ENCODE measurements at places on chromosomes 2 and 18.

- DNase-seq = no peak
Observed at GRCh38 chr18:55868909-55869308, 280.9 kb upstream of the TCF4 start.

DNA sequence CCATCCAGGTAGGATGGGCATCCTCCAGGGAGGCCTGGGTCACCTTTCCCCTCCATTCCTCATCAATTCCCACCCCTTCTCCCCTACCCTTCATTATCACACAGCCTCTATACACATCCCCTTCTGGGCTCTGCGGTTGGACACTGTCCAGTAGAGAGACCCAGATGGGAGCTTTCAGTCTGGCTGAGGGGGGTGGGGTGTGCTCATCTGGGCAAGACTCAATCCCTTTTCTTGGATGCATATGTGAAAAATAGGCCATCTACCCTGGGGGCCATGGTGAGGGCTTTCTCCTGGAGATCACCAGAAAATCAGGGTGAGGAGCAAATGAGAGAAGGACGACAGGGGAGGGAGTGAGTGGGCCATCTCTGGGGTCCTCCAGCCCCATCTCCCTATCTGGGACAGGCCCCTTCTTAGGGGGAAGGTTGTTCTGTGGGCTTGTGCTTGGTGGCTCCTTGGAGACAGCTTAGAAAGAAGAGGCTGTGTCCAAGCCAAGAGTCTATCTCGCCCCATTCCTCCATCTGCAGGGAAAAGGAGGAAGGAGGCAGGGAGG is 160.1 kb downstream of the DYSF start:
- DNase-seq = no peak

DNA sequence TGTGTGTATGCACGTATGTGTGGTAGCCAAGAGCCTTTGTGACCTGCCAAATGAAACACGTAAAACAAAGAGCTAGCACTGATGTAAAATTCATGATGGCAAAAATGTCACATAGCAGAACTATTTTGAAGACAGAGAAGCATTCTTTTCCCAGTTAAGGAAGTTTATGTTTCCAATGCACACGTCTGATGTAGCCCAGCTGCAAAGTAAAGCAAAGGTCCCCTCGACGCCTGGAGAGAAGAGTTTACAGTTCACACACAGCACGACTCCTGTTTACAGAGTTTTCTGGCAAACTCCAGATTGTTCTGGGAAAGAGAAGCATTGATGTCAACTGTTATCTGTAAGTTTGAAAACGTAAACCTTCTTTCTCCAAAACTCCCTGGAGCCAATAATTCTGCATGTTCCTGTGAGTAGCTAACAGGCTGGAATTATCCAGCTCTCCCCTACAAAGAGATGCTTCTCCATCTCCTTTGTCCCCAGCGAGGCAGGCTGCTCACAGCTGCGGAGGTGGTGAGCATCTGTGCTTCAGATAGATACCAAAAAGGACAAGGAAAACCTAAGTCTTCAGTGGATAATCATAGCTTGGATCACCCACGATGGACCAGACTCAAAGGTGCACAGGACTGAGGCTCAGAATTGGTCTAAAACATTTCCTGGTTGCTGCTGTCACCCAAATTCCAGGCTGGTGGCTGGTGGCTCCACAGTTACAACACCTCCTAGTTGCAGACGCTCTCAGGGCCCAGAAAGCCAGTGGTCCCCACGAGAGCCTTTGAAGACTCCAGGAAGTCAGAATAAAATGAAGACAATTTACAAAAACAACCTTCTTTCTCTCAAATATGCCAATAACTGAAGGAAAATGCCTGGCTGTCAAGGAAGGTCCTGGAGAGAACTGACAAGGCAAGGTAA is 87.4 kb downstream of the COL6A3 start:
- no peak for DNase-seq

DNA sequence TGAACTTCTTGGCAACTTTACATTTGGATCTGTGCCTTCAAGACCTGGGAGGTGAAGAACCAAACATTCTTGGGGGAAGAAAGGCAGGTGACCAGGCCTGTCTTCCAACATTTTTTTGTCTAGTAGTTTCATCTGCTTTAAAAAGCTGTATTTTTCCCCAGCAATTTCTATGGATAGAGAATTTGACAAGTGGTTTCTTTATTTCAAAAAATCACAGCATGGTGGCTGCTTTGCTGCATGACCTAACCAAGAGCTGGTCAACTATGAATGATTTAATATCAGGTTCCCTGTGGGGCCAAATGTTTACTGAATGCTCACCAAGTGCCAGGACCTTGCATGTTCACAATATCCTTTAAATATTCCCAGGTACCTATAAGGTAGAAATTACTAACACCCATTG is 19.1 kb downstream of the LRP2 start:
- no peak for DNase-seq

- DNase-seq = no peak
Observed at GRCh38 chr2:196080526-196080925, 11.9 kb upstream of the DNAH7 start.

DNA sequence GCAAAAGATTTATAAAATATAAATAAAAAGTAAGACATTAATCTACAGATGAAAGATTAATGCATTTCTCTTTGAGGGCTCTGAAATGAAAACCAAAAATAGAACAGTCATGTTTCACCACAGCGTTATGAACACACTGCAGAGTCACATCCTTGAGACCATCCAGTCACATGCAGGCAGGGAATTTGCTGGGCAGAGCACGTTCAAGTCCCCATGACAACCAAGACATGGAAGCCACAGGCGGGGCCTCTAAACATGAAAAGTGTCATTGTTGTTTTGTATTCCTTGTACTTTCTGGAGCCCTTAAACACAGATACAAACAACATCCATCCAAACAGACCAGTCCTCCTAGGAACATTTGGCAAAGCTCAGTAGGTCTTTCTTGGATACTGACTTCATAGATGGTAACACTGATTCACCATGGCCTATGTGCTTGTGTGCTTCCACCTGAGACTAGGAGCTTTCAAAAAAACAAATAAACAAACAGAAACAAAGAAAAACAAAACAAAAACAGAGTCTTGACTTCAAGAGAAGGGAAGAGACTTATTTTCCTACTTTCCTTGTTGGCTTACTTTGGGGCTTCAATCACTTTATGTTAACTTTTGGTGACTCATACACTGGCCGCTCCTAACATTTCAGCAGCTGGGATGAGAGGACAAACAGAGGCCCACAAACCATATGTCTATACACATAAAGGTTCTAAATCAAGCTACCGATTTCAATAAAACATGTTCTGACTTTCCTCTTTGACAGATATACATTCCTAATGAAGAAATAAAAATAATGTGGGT is 99.5 kb upstream of the CCDC85A start:
- no peak for DNase-seq

DNA sequence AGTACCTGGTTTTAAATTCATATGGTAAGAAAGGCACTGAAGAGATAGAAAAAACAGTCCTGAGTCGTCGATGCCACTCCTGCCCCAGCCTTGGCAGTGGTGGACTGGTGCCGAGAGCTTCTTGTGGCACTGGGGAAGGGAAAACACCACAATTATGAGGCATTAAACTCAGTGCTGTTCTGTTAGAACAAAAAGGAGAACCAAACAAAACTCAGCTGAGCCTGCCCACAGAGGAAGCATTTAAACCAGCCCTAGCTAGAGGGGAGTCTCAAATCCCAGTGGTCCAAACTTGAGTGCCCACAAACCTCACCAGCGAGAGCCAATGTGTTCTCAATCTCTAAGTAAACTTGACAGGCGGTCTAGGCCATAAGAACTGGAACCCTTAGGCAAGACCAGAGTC is 1254.5 kb upstream of the FAM98A start:
- no peak for DNase-seq

DNA sequence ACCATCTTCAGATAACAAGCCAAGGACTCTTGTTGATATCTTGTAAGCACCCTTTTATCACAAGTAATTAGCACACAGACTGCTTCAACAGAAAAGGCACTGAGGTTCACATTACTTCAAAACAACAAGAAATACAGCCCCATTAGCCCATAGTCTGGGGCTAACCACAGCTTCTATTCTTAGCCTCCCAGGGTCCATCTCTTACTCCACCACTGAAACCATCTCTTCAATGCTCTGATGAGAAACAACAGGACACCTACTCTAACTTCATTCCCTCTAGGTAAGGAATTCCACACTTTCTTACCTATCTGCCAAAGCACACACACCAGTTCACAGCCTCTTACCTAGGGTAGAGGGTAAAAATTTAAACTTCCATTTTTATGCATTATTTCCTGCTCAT is 26.4 kb upstream of the CYTIP start:
- no peak for DNase-seq

DNA sequence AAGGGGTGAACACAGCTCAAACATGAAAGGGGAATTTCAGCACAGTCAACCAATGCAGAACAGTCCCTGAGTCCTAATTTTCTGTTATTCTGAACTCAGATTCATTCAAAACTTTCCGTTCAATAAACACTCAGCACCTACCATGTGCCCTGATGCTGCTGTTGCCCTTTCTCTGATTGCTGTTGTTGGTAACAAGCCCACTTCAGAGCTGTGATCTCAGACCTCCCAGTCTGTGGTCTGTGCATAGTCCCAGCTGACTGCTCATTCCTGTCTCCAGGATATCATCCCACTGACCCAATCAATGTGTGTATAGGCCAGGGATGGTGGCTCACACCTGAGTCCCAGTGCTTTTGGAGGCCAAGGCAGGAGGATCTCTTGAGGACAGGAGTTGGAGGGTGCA is 82.7 kb upstream of the SLC35G4 start:
- no peak for DNase-seq

DNA sequence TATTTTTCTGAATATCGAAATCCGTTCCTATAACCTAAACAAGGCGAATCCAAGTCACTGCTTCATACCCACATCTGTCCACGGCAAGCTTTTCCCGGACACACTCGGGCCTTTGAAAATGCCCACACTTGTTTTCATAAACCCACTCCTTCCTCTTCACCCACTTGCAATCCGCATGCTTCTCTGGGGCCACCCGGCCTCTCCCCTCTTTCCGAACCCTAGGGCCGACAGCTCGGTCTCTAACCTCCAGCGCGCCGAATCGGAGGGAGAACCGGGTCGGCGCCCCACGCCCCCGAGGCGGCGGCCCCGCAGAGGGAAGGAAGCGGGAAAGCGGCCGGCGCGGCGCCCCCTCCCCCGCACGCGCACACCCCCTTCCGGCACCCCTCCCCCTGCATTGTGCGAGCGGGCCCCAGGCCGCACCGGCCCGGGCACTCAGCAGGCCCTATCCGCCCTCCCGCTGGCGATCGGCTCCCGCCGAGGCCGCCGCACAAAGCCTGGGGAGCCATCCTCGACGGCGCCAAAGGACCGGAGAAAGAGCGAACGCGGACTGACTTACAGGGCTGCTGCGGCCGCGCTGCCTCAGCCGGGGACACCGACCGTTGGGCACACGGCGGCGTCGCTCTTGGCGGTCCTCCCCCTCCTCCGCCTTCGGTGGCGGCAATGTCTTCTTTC is 467 bp downstream of the PUM2 start:
- DNase-seq = peak; percentile 50
